ENCODE measurements at places on chromosomes 1 and 21.

DNA sequence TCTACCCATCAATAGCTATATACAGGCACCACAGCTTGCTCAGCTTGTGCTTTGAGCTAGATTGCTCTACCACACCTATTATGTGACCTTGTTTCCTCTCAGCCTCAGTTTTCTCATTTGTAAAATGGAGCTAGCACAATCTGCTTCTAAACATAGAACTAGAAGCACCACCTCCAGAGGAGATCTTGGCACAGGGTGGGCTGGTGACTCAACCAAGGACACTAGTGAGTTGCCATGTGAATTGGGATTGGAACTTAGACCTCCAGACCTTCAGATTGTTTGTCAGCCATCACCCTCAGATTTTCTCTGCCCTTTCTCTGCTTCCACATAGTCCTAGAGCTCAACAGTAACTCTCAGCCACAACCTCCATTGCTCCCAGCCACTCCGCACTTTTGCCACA, 3.0 kb upstream of the MACO1 start:
- no peak for DNase-seq

DNA sequence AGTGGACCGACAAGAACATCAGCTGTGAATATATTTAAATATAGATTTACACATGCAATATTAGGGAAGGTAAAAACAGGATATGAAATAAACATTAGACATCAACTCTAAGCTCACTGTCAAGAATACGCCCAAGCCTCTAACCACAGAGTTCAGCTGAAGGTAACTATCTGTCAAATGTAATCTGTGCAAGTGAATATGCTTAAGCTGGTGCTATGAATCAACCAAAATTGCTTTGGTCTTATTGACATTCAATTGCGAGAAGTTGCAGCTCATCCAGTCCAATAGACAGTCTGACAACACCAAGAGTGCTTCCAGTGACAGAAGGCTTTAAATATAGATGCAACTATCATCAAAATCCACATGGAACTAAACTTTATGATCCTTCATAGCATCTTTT, 32.3 kb downstream of the USH2A start:
- no peak for DNase-seq

- DNase-seq: no peak
Measured at GRCh38 chr1:201911826-201912571, 23.3 kb downstream of the SHISA4 start.

DNA sequence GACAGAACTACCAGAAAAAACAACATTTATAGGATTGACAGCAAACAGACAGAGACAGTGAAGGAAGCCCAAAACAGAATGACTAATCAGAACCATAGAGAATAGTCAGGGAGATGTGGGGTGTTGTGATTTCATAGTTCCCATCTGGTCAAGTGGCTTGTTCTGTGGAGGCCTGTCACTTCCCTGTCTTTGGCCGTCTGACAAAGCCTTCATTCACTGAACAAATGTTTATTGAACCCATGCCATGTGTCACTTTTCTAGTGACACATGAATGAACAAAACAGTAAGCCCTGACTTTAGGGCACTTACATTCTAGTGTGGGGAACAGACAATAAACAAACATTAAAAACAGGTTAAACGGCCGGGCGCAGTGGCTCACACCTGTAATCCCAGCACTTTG, 3.2 kb upstream of the SRRM1 start:
- no peak for DNase-seq

- no peak for DNase-seq
Measured at GRCh38 chr1:99788896-99789295, 22.5 kb upstream of the FRRS1 start.

DNA sequence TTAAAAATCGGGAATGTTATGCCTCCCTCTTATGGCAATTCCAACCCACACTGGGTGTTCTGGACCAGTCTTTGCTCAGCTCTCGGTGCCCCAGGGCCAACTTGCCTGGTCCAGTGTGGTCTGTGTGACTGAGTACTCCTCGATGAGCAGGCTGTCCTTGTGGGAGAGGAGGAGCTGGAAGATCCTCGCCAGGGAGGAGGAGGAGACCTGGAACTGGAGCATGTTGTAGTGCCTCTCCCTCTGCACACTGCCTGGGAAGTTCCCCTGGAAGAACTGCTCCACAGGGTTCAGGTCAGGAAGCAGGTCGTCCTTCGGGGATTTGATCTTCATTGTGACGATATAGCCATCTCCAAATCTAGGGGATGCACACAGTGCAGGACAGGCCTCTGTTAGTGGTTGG, 88.5 kb upstream of the GCLM start:
- no peak for DNase-seq

GRCh38 chr1:214461305-214461704, 90.1 kb downstream of the PTPN14 start:
- no peak for DNase-seq

- DNase-seq: no peak
Measured at GRCh38 chr21:29187944-29188343, 57.5 kb downstream of the MAP3K7CL start.

GRCh38 chr1:93683234-93683633, 1.6 kb upstream of the BCAR3 start:
- no peak for DNase-seq
